D341Med (cell line): ENCODE measurements at places on chromosomes 2 and 18.

DNA sequence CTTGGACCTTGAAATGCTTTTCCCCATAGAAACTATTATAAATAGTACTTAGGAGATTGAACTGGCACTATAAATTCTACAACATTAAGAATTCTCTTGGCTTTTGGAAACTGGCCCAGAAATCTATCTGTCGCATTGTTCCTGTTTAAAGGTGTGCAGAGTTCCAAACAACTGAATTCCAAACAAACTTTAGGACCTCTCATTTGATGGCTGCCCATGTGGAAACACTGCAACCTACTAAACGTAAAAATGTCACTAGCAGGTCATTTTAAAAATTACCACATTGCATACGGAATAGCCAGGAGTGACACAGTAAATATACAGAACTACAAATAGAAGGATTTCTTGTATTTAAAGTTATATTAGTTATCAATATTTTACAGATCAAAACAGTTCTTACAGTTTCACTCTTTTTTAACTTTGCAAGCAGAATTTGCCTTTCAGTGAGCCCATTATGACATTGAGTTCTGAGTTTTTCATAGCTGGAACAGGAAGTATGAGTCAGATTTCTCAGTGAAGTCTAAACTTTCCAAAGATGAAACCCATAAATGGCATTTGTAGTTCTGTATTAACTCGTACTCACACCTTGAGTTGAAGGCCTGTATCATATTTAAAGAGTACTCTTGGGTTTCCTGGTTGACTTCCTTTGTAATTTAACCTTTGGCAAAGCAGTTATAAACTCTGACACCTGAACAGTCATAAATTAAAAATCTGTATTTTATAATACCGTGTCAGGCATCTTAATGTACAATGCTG is 142.3 kb upstream of the BOD1L2 start:
- DNase-seq, result no peak

GRCh38 chr2:153944800-153945199 is 73.1 kb downstream of the GALNT13 start:
- no peak for DNase-seq

- peak; percentile 58 for DNase-seq
Measured at GRCh38 chr2:159185401-159186130, 100.9 kb downstream of the WDSUB1 start.

DNA sequence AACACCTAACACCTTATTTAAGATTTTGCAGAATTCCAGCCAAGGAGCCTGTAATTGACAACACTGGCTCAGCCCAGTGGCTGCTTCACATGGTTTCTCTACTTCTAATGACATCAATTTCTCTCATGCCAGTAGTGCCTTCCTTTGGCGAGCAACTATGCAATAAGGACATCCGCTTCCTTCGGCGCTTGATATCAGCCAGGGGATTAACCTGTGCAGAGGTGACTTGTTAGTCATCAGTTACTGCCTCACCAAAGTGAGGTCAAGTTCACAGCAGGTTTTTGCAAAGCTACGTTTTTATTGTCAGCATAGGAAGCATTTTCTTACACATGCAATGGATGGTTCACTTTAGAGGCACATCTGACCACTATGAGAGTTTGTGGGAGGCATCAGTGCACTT is 24.0 kb upstream of the EDAR start:
- no peak for DNase-seq

GRCh38 chr2:126664234-126664633 is 8.3 kb downstream of the GYPC start:
- no peak for DNase-seq

- DNase-seq, result no peak
Measured at GRCh38 chr2:231535961-231536360, 5.7 kb upstream of the NMUR1 start.

GRCh38 chr2:231360401-231360800 is 35.1 kb upstream of the B3GNT7 start:
- DNase-seq, result no peak

DNA sequence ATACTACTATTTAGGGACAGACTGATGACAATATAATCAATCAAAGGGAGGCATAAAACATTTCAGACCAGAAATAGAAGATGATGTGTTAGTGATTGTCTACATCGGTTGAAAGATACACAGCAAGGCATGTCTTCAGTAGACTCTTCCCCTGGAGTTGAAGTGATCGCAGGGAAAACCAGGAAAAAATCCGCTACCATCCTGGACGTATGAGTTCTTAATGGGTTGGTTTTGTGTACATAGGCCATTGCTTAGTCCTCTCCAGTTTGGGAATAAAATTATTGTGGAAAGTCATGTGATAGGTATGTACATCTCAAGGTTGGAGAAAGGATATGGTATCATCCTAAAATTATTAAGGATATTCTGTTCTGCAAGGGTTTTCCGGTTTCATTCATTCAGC is 4.3 kb downstream of the APCDD1 start:
- no peak for DNase-seq

GRCh38 chr2:136110526-136110925 is 7.4 kb downstream of the CXCR4 start:
- no peak for DNase-seq

- no peak for DNase-seq
Measured at GRCh38 chr2:5164776-5165525, 527.2 kb upstream of the SOX11 start.

GRCh38 chr2:190607014-190607597 is 41.8 kb upstream of the NAB1 start:
- DNase-seq, result no peak

GRCh38 chr2:143379955-143380354 is 250.7 kb downstream of the ARHGAP15 start:
- no peak for DNase-seq

DNA sequence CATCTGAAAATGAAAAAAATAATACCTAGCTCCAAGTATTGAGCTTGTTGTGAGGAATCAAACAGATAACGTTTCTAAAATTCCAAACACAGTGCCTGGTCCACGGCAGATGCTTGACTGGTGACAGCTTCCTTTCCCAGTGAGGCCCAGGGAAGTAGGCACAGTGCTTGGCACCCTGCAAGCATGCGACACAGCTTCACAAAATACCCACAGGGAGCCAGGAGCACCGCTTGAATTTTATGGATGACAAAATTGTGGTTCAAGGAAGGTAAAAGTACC is 205.1 kb upstream of the TNP1 start:
- DNase-seq, result no peak

DNA sequence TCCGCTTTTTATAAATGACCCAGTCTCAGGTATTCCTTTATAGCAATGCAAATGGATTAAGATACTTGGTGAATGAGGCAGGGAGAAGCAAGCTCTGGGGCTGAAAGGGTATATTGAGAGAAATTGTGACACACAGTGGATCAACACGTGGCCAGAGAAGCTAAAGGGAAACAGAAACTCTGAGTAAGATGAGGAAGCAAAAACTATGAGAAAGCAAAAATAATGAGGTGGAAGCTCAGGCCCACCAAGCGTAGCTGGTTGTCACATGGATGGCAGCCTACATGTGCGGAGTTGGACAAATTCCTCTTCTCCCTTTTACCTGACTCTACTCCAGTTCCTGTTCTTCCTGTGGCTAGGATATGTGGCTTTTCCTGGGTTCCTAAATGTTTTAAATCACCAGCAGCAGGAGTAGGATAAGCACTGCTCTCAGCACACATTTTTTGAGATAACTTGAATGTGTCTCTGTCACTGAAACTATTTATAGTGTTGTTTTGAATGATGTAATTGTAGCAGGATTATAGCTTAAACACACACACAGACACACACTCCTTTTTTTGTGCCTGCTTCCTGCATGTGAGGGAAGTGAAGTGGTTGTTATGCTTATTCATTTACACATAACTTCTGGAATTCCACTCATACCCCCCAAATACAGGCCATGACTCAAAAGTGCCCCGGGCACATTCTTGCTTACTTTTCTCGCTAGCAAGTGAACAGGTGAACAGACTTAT is 30.1 kb upstream of the EPC2 start:
- DNase-seq, result no peak

DNA sequence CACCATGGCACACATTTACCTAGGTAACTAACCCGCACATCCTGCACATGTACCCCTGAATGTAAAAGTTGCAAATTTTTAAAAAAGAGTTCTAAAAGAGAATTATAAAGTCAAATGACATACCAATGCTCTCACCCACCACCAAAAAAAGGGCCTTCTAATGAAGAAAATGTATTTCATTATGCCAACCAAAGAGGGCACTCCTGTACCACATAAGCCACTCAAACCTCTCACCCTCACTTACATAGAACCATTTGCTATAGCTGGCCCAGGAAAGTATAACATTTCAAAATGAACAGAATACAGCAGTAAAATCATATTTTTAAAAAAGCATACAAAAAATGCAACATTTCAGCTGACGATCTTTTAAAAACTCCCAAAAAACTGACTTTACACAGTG is 241.5 kb upstream of the PKDCC start:
- no peak for DNase-seq

GRCh38 chr2:60960706-60961105 is 56.8 kb upstream of the PEX13 start:
- DNase-seq, result no peak

GRCh38 chr18:76720683-76721082 is 101.7 kb upstream of the ZNF236 start:
- DNase-seq, result no peak

DNA sequence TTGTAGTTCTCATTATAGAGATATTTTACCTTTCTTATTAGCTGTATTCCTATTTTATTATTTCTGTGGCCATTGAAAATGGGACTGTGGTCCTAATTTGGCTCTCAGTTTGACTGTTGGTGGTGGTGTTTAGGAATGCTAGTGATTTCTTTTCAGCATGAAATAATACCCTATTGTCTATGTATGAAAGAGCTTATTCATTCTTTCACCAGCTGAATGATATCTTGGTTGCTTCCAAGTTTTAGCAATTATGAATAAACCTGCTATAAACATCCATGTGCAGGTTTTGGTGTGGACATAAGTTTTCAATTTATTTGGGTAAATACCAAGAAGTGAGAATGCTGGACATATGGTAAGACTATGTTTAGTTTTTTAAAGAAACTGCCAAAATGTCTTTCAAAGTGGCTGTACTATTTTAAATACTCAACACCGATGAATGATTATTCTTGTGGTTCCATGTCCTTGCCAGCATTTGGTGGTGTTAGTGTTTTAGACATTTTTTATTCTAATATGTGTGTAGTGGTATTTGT is 501.6 kb upstream of the GYPC start:
- DNase-seq, result no peak

- no peak for DNase-seq
Measured at GRCh38 chr2:239546541-239546940, 145.7 kb upstream of the HDAC4 start.

- DNase-seq, result no peak
Measured at GRCh38 chr2:168241208-168241607, 6.2 kb downstream of the STK39 start.

DNA sequence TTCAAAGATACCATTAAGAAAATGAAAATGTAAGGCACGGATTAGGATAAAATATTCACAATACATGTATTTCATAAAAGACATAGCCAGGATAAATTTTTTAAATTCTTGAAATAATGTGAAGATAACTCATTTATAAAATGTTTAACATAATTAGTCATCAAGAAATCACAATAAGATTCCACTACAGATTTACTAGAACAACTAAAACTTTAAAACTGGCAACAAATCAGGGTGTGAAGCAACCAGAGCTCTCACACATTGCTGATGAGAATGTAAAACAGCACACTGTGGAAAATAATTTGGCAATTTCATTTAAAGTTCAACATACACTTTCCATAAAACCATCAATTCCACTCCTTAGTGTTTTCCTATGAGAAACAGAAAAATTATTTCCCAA is 89.6 kb upstream of the UBE2E3 start:
- no peak for DNase-seq

DNA sequence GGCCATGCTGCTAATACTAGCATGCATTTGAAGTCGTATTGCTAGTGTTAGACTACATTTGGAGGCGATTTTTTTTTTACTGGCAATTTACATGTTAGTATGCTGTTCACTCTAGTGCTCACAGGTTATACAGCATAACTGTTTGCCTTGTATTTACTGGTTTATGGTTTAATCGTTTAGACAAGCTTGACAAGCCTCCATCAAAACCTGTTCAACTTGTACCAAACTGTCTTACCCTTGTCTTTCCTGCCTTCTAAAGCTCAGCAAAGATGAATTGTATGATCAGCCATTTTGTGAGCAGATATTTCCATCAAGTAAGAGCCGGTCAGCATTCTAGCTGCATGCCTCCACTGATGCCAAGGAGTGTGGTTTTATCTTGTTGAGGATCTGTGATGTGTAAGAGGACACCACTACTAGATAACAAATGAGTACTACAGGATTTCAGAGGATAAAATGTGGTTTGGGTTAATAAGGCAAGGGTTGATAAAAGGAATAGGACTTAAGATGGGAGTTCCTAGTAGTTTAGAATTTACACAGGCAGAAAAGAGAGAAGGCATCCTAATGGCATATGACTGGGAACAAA is 68.4 kb upstream of the ITM2C start:
- no peak for DNase-seq

GRCh38 chr2:231923010-231923344 is 3.2 kb downstream of the NPPC start:
- DNase-seq, result no peak

GRCh38 chr2:234587341-234588053 is 90.6 kb upstream of the ARL4C start:
- no peak for DNase-seq

DNA sequence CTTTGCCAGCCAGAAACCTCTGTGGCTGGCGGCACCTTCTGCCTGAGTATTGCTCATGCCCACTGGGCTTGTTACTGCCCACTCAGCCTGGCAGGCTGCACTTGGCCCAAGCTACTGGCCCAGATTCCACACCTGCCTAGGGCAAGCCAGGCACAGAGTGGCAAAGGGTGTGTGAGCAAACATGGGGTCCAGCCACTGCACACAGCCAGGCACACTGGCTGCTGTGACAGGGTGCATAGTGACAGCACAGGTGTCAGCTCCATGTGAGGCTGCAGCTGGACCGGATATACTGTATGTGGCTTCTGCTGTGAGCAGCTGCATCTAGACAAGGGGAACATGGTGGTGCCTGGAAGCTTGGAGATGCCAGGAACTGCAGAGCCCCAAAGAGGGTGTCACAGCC is 113.9 kb downstream of the COPS8 start:
- no peak for DNase-seq

DNA sequence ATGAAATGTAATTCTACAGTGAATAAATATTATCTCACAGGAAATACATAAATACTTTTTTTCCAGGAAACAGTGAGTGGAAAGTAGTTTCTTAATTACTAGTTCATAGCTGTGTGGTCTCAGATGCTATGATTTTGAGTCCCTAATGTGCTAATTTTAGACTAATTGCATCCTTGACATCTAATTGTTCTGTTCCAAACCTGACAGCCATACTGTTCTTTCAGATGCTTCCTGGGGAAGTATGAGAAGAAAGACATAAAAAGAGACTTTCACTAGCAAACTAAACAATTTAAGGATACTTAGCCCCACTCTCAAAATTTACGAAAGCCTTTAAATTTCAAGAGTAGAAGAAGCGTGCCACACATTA is 350.9 kb upstream of the CDH20 start:
- DNase-seq, result no peak

GRCh38 chr2:69789175-69789721 is 40.2 kb upstream of the GMCL1 start:
- DNase-seq, result no peak

GRCh38 chr18:446941-447560 is 53.5 kb downstream of the COLEC12 start:
- DNase-seq, result no peak
